Nucleus accumbens (tissue), 56 donors: ENCODE measurements at places on chromosomes 1 and 21.

GRCh38 chr1:84246213-84246612 lies 55.3 kb upstream of the SAMD13 start:
- no peak for DNase-seq

GRCh38 chr1:171751221-171751620 lies 9.4 kb upstream of the VAMP4 start:
- DNase-seq, result no peak

- DNase-seq, result no peak
Measured at GRCh38 chr1:179251675-179252074, 22.2 kb upstream of the ABL2 start.

DNA sequence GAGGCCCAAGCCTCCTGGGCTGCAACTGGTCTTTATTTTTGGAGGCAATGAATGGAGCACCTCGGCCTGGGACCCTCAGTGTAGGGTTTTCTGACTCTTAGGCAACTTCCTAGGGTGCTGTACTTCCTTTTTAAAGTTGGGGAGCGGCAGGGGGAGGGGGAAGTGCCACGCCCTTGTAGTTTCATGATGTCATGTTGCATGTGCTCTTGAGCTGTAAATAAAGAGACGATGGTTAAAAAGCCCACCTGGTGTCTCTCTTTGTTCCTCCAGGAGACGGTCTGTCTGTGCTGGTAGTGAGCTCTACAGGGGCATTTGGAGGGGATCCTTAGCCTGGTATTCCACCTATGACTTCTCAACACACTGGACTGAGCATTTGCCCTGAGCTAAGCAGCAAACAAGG lies 10.3 kb upstream of the AGTRAP start:
- no peak for DNase-seq

DNA sequence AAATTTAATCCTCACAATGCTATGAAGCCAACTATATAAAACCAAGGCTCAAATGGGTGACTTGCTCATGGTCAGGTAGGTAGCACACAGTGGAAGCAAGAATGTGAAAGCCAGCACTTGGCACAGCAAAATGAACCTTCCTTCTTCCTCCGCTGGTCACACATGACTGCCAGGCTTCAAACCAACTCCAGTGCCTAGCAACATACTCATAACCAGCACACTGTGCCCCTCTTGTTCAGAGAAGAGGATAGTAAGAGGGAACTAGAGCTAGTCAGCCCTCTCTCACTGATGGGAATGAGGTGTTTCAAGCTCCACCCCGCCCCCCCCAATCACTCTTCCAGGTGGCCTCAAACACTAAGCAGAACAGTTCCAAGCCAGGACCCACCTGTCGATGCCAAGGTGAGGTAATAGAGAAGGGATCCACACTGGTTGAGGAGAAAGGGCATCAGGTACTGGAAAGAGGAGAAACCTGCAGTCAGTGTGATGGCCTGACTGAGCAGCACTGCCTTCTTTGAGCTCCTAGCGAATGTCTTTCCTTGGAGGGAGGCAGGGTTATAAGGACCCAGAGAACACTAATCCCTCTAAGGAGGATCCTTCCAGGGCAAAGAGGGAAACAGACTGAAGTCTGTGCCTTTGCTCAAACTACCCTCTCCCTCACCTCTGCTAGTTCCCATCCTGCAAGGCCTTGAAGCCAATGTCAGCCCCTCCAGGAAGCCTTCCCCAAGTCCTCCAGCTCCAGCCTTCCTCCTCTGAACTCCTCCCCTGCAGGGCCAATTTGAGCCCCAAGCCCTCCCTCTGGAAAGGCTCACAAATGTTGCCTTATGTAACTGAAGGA lies 1.2 kb downstream of the TMEM234 start:
- no peak for DNase-seq

- DNase-seq, result no peak
Measured at GRCh38 chr1:108560189-108560873, 431 bp downstream of the EEIG2 start.

DNA sequence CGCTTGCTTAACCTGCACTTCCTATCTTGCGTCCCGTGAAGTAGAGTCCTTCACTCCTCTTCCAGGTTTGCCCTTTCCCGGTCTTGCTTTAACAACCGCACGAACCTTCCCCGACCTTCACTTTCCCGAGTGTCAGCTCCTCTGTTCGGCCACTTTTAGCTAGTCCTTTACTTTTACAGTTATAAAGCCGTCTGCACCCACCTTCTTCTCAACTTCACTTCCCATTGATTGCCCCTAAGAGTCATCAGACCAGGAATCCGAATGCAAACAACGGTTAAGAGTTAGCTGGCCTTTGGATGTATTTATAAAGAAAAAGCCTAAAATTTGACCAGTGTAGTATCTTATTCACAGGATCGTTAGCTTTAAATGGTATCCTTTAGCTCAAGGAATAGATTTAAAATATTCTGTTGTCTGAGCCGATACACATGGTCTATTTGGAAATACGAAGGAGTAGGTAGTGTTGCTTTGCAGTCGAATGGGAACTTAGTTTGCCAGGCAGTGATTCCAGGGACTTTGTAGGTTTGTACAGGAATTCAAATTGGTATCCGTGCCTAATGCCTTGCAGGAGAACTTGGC lies 1.4 kb downstream of the PPP2R5A start:
- peak; percentile 15 for DNase-seq

- no peak for DNase-seq
Measured at GRCh38 chr1:9376886-9377333, 84.2 kb downstream of the SPSB1 start.

DNA sequence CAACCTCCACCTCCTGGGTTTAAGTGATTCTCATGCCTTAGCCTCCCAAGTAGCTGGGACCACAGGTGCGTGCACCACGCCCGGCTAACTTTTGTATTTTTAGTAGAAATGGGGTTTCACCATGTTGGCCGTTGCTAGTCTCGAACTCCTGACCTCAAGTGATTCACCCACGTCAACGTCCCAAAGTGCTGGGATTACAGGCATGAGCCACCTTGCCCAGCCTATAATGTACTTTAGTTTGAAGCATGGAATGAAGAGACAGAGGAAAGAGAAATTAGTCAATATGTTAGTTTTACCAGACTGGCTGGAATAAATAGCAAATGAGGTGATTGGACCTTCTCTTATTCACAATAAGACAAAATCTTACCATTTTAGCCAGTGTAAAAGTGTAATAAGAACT lies 89.0 kb downstream of the GTF2B start:
- DNase-seq, result no peak

DNA sequence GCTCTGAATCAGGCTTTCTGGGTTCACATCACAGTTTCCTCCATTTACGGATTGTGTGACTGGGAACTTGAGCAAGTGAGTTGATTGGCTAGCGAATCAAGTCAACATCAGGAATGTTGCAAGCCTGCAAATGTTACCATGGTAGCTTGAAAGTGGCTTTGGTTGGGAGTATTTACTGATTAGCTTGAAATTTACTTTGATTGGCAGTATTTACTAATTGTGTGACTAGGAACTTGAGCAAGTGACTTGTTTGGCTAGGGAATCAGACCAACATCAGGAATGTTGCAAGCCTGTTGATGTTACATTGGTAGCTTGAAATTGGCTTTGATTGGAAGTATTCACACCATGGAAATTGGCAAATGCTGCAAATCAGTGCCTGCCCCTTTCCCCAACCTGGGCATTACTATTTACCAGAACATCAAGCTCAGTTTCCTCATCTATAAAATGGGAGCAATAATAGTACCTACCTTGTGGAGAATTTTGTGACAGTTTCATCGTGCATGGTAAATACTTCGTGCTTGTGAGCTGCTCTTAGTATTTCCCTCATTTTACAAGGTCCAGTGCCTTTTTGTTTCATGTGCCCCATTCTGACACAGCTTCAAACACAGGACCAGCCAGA lies 23.1 kb upstream of the B3GALNT2 start:
- no peak for DNase-seq

- DNase-seq, result no peak
Measured at GRCh38 chr1:86753700-86754099, 49.3 kb downstream of the SH3GLB1 start.

DNA sequence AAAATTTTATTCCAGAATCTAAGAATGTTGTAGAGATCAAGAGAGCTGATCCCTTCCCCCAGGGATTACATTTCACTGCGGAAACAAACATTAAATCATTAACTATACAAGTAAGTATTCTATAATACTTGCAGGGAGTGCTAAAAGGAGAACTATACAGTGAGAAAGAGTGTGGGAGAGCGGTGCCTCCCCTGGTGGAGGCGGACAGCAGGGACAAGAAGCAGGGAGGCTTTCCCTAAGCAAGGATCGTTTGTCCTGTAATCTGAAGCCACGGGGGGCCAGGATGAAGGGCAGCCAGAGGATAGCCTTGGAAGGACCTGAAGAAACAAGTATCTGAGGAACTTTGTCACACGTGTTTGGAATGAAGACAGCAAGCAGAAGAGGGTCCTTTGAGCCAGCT lies 40.1 kb downstream of the SLC9C2 start:
- no peak for DNase-seq

DNA sequence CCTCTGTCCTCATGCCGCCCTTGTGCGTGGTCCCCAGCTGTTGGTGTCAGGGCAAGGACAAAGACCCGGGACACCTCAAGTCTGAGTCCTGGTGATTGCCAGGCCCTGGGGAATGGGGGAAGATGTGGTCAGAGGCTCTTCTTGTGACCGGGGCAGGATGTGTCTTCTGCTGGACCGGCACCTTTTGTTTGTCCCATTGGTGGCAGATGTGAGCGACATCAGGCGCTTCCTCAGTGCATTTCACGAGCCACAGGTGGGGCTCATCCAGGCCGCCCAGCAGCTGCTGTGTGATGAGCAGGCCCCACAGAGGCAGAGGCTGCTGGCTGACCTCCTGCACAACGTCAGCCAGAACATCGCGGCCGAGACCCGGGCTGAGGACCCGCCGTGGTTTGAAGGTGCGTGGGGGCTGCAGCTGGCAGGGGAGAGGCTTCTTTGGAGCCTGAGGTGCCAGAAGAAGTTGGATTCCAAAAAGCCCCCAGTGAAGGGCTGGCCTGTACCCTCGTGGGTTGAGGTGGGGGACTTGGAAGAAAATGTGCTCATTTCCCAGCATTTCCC lies 8.4 kb downstream of the DFFB start:
- DNase-seq, result no peak

GRCh38 chr1:185376288-185376687 lies 59.2 kb upstream of the IVNS1ABP start:
- no peak for DNase-seq

- DNase-seq, result no peak
Measured at GRCh38 chr1:30374400-30375070, 348.9 kb downstream of the MATN1 start.

GRCh38 chr1:78047106-78047505 lies 1.3 kb downstream of the GIPC2 start:
- no peak for DNase-seq

DNA sequence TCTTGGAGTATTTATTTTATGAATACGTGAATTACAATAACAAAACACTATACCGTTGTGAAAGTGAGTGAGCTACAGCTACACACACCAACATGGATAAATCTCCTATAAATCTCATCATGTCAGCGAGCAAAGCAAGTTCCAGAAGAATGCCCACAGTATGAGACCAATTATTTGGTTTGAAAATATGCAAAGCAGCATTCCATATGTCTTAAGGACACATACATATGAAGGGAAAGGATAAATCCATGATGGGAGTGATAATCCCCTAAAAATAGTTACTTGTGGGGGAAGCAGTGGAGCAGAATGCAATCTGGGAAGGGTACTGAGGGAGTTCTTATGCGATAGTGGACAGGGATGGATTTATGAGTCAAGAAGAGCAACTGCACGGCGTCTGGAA lies 261.3 kb downstream of the DISC1 start:
- DNase-seq, result no peak

DNA sequence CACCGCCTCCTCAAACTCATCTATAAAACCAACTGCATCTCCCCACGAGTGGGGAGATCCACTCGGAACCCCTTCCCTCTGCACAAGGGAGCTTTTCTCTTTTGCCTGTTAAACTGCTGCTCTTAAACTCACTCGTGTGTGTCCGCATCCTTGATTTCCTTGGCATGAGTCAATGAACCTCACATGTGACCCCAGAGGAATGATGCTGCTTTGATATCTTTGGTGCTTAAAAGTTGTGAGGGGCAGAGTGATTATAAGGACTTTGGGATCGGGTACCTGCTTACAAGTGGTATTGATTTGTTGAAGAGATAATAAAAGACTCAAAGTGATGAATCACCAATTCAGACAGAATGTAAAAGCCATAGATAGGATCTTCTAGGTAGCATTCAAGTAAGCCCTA lies 125.3 kb downstream of the GREM2 start:
- no peak for DNase-seq

DNA sequence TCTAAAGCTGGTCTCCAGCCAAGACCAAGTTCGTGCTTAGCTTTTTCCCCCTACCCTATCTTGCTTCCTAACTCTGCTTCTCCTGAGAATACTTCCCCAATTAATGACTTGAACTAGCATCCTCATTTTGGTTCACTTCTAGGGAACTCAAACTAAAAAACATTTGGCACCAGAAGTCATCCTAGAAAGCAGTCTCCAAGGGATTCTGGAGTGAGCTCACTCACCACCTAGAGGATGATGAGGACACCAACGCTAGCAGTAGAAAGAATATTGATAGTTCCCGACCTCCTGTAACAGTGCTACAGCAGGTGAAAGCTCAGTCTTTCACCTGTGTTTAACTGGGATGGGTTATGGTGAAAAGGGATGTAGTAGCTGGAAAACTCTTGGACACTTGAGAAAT lies 4.7 kb upstream of the PSMB2 start:
- no peak for DNase-seq

DNA sequence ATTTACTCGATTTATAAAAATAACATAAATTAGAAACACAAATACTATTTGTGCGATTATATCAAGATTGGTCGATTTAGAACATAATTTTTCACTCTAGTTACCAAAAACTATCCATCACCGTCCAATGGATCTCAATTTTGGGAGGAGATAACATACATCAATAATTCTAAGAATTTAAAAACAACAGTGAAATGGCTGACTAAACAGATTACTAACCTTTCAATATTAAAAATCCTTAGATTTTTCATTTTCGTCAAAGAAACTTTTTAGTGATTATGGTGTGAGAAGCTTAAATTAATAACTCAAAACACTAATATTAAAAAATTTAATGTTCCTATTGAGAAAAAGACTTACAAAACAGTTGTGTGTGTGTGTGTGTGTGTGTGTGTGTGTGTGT lies 75.1 kb upstream of the RBM34 start:
- DNase-seq, result no peak

- DNase-seq, result no peak
Measured at GRCh38 chr1:70195342-70195741, 10.0 kb downstream of the LRRC40 start.

- no peak for DNase-seq
Measured at GRCh38 chr21:15285556-15285955, 220.8 kb upstream of the NRIP1 start.

DNA sequence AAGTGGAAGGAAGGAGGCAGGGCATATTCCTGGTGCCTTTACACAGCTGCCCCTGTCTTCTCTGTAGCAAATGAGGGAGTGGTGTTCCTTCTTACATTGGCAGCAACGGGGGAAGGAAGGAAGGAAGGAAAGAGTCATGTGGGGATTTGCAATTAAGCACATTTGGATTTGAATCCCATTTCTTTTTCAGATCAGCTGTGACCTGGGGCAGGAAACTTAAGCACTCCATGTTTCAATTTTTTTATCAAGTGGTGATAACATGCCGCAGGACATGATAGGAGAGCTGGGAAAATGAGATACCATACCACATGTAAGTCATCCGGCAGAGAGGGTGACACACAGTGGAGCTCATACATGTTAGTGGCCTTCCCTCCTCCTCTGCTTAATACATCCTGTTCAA lies 186.8 kb downstream of the APP start:
- DNase-seq, result no peak

- DNase-seq, result no peak
Measured at GRCh38 chr1:114334297-114334696, 176.7 kb downstream of the TRIM33 start.

GRCh38 chr1:5744911-5745799 lies 247.1 kb downstream of the NPHP4 start:
- DNase-seq, result peak; percentile 43
